Hematopoietic multipotent progenitor cell treated with erythropoietin and hydrocortisone succinate and interleukin-3 and kit ligand, for 17 days (in vitro differentiated cells): ENCODE measurements at places on chromosomes 12 and 14.

- DNase-seq: no peak
Observed at GRCh38 chr12:129185855-129186254, 332.6 kb downstream of the GLT1D1 start.

DNA sequence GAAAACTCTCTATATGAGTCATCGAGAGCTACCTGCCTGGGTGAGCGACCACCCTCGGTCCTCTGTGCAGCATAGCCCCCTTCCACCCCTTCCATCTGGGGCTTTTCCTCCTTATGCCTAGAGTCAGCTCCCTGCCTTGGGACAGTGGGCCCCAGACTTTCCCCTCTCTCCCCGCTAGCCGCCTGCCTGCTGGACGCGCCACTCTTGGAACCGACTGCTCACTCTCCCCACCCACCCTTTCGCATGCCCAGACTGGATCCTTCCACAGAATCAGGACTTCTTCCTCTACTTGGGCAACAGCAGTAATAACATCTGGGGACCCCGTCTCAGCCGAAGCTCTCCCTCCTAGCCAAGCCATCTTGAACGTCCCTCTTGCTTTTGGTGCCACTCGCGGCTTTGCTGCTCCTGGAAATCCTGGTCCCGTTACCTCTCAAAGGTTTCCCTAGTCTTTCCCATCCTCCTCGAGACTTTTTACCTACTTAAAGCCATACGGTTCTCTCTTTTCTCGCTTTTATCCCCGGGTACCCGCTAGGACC is 671 bp downstream of the ESYT1 start:
- no peak for DNase-seq

DNA sequence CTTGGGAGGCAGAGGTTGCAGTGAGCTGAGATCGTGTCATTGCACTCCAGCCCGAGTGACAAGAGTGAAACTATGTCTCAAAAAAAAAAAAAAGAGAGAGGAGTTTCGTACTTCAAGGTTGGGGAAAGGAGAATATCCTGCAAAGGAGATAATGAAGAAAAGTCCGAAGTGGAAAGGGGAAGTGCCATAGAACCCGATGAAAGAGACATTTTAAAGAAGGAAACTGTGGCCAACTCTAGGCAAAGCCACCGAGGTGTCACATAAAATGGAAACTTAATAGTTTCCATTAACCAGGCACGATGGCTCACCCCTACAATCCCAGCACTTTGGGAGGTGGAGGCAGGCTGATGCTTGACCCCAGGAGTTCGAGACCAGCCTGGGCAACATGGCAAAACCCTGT is 15.0 kb upstream of the LTBP2 start:
- no peak for DNase-seq

GRCh38 chr12:122918827-122919226 is 22.9 kb upstream of the VPS37B start:
- DNase-seq: no peak

DNA sequence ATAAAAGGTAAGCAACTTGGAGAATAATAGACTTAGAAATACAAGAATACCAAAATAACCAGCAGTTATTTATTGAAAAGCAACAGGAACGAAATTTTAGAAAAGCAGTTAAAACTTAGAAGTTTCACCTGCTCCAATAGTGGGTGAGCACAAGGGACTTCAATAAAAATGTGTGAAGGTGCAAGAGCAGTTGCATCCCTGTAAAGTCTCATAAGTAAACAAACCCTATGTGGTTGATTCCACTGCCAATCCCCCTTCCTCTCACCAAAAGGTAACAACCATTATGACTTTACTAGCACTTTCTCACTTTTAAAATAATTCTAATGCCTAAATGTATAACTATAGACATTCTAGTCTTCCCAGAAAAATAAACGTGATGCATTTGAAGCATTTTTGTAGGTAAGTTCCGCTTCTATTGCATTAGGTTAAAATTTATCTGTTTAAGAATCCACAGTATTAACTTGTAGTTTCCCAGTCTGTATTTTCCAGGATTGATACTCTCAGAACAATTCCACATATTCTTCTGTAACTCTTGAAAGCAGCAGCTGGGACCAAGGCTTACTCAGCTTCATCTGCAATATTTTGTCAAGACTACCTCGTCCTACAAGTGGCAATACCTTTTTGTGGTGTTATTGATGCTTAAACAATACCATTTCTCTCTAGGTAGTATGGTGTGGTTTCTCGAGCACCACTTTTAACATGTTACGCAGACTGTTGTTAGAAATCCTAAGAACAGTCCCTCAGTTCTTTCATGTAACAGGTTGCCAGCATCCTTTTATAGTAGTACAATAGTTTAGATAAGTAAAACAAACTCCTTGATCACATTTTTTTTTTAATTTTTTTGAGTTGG is 32.1 kb downstream of the HNRNPC start:
- no peak for DNase-seq
